ENCODE measurements at places on chromosomes 1 and 21.

DNA sequence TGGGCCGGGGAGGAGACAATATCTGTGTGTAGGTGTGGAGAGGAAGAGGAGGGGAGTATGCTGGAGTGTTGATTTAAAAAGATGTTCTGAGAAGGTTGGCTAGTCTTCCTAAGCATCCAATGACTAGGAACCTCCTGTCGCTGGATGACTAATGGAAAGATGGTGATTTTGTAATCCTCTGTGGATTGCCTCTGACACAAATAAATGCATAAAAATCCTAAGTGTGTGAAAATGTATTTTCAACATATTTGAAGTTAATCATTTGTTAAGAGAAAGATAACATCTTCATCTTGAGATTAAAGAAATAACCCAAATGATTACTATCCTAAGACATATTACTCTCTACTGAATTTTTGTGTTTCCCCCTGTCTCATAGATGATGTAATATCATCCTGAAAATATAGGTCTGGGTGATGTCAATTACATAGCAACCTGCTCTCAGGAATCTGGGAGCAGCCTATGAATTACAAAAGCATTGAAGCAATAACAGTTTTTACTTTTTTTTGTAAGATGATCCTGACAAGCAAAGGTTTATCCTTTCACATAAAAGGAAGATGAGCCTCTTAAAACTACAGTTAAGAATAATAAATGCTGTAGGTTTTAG lies 220.5 kb upstream of the MAP1LC3C start:
- no peak for DNase-seq

DNA sequence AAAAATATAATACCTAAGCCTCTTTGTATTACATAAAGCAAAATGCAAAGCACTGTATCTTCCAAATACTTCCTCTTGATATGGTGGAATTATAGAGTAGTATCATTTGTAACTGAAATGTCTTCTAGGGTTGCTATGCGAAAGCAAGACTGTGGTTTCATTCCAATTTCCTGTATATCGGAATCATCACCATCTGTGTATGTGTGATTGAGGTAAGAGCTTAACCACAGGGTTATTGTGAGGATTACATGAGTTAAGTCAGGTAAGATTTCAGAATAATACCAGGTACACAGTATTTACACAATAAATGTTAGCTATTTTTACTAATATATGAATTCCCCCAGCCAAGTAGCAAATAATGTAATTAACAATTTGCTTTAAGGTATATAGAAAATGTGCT lies 24.7 kb downstream of the CD53 start:
- no peak for DNase-seq

DNA sequence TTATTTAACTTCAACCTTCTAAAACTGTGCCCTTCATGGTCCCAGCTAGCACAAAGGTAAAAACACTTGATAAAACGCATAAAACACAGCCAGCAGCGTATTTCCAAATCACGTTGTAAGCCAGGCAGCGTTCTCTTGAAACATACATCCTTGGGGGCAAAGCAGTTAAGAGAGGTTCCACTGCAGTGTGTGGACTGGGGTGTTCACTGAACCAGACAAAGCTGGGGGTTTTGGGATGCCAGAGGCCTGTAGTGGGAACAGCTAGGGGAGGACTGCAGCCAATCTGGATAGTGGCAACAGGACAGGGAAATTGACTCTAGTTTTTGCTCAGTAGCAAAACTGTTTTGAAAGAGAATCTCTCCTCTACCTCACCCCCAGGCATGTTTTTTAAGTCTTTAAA lies 21.5 kb upstream of the ATP5PO start:
- no peak for DNase-seq

DNA sequence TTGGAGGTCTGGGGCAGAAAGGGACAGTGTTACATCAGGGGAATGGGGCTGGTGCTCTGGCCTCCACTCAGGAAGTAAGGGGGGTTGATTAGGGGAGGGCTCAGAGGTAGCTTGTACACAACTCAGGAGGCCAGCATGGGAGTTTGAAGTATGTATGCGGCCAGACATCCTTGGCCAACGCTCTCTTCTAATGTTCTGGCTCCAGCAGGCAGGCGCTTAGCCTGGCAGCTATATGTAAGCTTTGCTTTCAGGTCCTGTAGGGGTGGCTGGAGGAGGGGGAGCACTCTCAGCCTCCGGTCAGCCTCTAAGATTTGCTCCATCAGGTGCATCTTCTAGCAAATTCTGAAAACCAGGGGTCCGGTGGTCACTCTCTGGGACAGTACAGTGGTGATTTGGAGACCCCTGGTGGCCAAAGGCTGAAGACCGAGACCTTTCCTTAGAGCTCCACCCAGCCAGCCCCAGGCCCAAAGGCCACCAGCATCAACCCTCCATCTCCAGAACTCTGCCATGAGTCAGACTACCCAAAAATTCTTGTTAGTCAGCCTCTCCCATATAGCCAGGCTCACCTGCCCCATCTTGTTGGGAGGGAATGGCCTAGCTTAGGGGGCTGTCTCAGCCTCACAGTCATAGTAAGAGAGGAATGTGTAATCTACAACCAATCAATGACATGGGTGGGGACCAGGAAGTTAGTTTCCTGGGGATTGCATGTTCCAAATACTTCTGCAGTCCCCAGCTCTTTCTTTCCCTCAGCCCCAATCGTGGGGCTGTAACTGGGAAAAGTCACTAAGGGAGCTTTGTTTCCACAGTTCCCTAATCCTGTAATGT lies 9.7 kb upstream of the COL8A2 start:
- no peak for DNase-seq

GRCh38 chr1:112304612-112305011 lies 91.4 kb upstream of the CTTNBP2NL start:
- no peak for DNase-seq

- DNase-seq: no peak
Observed at GRCh38 chr1:247408100-247408499, 7.9 kb upstream of the NLRP3 start.

GRCh38 chr1:210631399-210631798 lies 302.7 kb downstream of the HHAT start:
- DNase-seq: no peak

GRCh38 chr21:24220446-24220845 lies 1386.8 kb downstream of the MRPL39 start:
- no peak for DNase-seq

- DNase-seq: no peak
Observed at GRCh38 chr1:225855503-225856300, 26.5 kb downstream of the TMEM63A start.

DNA sequence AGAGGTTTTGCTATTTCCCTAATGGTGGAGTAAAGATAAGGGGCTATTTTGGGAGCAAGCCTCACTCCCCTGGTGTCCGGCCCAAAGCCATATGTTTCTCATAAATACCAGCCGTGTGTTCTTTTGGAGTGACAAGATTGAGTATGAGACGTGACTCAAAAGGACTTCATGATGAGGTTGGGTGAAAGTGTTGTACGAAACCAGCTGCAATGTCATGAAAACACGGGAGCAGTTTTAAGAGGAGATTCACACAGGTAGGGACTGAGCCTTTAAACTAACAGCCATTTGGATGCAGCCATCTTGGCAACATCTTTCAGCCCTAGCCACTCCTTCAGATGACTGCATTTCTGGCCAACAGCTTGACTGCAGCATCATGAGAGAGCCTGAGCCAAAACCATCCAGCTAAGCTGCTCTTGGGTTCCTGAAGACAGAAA lies 532.3 kb upstream of the USP24 start:
- DNase-seq: no peak

GRCh38 chr1:53677486-53677885 lies 61.5 kb downstream of the GLIS1 start:
- no peak for DNase-seq

- DNase-seq: no peak
Observed at GRCh38 chr1:247551721-247552120, 2.8 kb downstream of the GCSAML start.

DNA sequence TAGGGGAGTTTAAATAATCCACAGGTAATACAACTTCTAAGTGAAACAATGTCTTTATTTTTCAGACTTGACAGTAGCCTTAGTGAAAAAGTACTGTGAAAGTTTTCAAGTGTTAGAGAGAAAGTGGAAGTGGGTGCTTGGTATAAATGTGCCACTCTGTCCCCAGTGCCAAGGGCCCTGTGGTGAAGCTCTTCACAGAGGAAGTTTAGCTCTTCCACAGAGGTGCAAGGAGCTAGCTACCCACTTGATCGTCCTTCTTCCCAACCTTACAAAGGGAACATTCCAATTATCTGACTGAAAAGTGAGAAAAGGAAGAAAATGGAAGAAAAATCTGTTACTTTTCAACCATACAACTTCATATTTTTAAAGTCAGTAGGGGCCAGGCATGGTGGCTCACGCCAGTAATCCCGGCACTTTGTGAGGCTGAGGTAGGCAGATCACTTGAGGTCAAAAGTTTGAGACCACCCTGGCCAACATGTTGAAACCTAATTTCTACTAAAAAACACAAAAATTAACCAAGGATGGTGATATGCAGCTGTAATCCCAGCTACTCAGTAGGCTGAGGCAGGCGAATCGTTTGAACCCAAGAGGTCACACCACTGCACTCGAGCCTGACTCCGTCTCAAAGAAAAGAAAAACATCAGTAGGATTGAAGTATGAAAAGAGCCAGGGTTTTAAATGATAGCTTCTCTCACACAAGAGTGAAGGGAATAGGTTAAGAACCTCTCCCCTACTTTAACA lies 41.0 kb upstream of the PTPRC start:
- no peak for DNase-seq

- no peak for DNase-seq
Observed at GRCh38 chr1:162385280-162385623, 3.7 kb downstream of the C1orf226 start.

DNA sequence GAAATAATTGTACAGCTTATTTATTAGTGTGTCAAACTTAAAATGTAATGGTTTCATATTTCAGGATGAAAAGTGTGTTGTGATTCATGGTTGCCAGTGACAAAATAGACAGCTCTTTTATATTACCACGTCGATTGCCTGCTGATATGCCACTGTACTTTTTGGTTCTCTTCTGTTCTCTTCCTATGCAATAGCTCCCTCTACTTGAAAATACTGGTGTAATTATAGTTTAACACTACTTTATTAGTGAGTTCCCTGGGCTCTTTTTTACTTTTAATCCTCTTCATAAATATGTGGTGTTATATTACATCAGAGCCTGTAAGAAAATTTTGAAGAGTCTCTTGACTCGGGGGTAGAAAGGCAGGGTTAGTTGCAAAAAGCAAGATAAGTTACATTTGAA lies 111.3 kb downstream of the PATJ start:
- DNase-seq: no peak

GRCh38 chr1:37944086-37944763 lies 2.6 kb downstream of the INPP5B start:
- DNase-seq: no peak

DNA sequence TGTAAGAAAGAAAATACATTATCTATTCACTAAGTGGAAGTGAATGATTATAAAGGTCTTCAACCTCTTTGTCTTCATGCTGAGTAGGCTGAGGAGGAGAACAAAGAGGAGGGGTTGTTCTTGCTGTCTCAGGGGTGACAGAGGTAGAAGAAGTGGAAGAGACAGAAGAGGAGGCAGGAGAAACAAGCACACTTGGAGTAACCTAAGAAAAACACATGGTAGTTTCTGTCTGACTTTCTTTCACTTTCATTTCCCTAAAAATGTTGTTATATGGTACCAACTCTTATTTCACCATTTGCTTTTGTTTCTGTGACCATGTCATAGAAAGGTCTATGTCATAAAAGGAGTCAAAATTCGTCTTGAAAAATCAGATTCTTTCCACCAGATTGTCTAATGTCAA lies 696.6 kb upstream of the BRINP3 start:
- DNase-seq: peak; percentile 49

- no peak for DNase-seq
Observed at GRCh38 chr1:235161685-235162327, 756 bp upstream of the RBM34 start.

DNA sequence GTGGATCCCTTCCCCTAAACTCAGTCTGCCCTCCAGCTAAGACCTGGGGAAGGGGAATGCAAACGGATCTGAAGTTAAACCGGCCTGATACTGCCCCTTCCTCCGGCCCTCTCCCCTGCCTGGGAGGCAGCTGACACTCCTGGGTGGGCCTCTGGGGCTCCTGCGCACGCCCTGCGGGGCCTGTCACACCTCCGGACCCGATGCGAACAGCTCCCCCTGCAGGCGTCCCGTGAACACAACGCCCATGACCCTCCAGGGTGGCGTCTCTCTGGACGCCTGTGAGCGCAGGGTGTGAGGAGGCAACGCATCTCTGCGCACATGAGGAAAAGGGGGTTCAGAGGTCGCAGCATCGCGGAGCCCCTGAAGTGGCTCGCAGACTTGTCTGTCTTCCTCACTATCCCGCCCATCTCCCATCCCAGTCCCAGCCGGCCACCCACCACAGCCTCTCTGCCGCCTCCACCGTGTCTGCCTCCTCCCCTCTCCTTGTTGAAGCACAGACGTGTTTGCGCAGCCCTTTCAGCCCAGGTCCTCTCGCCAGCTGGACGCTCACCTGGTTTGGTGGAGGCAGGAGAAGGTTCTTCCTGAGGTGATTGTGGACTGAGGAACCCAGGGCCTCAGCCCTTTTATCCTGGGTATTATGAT lies 421 bp upstream of the LCE3A start:
- no peak for DNase-seq

DNA sequence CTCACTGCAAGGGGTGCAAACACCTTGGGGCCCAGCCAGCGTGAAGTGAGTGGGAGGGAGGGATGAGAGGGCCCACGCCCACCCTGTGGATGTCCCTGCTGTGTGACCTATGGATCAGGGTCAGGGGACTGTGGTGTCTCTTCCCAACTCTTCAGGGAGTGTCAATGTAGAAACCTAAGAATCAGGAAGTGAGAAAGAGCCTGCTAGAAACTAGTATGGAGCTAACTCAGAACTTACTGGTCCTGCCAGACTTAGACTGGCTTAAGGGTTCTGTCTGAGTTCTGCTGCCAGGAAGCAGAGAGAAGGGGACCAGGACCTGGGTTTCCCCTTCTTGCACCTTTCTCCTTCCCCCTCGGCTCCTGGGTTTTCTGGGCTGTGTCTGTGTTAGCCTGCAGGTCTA lies 1.8 kb upstream of the IL10 start:
- DNase-seq: no peak

DNA sequence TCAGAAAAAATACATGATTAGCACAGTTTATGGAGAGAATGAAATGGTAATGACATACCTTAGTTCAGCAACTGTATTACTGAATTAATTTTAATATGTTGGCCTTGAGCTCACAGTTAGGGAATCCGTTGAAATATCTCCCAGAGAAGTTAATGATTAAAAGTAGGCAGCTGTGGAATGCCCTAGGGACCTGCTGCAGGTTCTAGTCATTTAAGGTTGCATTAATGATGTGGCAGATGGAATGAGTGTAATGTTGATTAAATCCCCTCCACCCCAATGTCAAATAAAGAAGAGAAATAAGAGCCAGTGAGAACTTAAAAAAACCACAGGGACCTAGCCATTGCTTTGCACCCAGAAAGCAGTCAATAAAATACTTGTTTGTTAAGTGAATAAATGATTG lies 40.3 kb upstream of the TRIM45 start:
- DNase-seq: peak; percentile 94

- peak; percentile 21 for DNase-seq
Observed at GRCh38 chr1:29838738-29839320, 602.5 kb downstream of the PTPRU start.

- peak; percentile 32 for DNase-seq
Observed at GRCh38 chr1:46131093-46131492, 1.3 kb downstream of the PIK3R3 start.
